ENCODE measurements at places on chromosomes 1 and 21.

DNA sequence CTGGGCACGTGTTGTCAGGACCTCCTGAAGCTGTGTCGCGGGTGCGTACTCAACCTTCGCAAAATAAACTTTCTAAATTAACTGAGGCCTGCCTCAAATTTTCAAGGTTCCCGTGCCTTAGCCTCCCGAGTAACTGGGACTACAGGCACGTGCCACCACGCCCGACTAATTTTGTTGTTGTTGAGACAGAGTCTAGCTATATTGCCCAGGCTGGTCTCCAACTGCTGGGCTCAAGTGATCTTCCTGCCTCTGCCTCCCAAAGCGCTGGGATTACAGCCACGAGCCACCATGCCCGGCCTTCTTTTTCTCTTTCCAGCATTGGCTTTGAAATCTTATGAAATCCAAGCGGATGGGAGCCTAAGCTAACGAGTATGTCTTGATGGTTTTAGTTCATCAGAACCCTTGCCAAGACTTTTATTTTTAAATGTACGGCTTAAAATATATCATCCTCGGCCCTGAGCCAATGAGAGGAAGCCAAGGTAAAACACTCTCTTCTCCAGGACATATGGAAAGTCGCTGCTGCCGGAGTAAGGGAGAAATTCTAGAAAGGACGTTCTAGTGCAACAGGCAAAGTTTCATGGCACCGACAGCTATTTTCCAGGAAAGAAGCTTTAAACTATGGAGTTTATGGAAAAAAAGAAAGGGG is 12.7 kb upstream of the ERVH48-1 start:
- DNase-seq, result no peak

DNA sequence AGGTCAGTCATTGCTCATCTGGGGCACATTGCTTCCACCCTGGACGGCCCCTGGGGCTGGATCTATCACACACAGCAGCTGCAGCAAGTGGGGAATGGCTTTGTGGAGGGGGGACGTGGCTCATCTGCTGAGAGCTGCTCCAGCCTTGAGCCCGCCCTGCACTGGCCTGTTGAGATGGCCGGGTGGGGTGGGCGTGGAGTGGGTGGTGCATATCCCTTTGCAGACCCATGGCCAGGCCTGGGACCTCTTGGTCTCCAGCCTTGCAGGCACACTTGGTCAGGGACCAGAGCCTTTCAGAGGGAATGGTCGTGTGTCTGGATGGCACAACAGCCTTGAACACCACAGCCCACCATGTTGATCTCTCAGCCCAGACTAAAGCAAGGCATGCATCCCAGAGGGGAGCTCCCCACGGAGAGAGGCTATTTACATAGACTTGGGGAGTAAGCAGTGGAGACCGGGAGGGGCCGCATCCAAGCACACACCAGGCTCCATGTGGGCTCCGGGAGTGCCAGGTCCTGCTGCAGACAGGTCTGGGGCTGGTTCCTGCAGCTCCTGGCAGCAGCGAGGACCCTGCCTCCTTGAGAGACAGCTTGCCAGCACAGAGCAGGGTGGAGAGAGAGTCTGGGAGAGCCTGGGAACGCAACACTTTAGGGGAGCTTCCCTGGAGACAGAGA is 52.8 kb upstream of the SELENON start:
- no peak for DNase-seq

DNA sequence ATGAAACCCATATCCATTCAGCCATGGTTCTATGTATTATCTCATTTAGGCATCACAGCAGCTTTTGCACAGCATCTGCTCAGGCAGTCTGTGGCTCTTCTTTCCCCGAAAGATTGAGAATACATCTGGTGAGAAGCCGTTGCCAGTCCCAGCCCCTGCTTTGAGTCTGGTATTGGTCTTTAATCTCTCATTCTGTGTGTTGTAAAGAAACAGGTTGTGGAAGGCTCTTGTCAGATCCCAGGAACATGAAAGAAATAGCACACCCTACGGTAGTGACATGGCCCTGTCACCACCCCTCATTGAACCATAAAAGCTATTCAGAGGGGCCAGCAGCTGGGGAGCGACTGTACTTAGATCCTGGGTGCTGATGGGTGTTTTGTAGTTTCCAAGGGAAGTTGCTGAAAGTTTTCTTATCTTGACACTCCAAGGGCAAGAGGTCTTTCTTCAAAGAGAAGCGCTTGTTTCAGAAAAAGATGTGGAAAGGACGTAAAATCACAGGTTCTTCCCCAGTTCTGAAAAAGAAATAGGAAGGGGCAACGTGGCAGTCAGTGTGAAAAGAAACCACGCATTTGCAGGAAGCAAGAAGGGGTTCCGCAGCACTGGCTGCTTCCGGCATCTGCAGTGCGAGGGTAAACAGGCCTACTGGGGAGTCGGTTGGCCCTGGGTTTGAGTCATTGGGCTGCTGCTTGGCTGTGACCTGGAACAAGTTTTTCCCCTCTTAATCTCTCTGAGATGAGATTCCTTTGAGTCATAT is 145.0 kb downstream of the DHRS3 start:
- no peak for DNase-seq

DNA sequence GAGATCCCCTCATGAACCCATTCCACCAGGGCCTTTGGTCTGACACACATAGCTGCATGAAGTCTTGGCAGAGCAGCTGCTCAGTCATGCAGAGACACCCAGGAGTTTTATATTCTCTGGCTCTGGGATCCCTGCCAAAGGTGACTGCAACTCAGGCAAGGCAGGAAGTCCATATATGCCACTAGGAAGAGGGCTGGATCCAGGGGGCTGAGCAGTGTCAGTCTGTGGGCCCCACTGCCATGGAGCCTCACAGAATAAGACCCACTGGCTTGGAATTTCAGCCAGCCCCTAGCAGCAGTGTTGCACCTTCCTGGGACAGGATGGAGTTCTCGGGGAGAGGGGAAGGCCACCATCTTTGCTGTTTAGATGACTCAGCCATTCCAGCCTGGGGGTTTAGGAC is 199.7 kb downstream of the TBX15 start:
- peak; percentile 69 for DNase-seq

DNA sequence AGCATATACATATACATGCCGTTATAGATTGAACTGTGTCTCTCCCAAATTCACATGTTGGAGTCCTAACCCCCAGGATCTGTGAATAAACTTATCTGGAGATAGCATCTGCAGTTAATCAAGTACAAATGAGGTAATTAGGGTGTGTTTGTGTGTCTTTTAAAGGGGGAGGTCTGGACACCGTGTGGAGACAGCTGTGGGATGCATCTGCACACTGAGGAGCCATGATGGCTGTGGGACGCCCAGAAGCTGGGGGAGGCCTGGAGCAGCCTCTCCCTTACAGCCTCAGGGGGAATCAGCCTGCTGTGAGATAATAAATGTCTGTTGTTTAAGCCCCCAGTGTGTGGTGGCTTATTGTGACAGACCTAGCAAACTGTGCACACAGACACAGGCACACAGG is 51.8 kb upstream of the COL18A1 start:
- DNase-seq, result no peak

DNA sequence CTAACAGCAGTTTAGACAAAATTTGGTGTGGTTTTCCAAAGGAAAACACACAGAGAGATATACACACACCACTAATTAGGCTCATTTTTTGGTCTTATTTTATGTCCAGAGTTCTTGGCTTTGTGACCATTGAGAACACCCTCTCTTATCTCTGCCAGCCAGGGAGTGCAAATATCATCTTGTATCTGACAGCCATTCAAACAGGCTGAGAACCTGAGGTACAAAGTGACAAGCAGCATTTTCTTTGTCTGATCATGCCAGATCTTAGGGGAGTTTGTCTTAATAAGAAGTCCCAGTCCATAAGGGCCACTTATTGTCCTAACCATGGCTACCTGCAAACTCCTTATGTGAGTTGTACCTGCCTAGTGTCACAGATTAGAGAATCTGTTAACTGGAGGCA is 1165.2 kb downstream of the BRINP3 start:
- no peak for DNase-seq

DNA sequence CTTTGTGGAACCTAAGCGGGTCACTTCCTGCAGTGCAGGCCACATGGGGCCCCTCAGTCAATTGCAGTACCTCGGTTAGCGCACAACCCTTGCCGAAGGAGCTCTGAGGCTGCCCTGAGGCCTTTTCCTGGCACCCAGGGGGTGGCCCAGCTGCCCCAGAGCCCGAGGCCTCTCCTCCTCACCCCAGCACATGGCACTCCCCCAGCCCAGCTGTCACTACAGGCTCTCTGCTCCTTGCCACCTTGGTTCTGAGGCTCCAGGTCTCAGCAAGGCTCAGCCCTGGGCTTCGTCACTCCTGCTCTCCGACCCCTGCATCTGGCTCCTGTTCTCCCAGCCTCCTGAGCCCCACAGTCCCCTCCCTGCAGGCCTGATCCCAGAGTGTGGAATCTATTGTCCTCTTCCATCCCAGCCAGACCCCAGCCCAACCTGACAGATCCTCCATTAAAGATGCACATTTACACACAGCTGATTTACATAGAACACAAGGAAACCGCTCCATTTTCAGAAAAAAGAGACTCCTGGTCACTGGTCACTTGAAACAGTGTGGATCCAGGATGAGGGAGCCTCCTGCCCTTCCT is 192.8 kb upstream of the POU3F1 start:
- no peak for DNase-seq

All from NCI-H2029 treated with DMSO at 0.1 percent for 48 hours (cell line).